ENCODE measurements at places on chromosomes 11 and 22.

GRCh38 chr22:23184764-23185113 is 4.4 kb downstream of the BCR start:
- DNase-seq = no peak

DNA sequence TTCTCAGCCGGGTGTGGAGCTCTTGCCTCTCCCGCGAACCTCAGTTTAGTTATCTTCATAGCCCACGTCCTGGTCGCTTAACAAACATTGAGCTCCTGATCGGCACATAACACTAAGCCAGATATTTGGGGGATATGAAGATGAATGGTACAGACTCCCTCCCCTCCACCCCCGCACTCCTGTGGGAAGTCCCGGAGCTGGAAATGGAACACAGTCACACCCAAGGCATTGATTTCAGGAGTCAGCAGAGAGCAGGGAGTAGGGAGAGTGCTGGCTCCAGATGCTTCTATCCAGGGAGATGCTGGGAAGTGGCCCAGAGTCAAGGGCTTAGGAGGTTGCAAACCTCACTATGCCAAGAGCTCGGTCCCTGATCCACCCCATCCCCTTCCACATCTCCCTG is 26.1 kb upstream of the CABP7 start:
- no peak for DNase-seq

- DNase-seq = no peak
Observed at GRCh38 chr22:35443790-35444684, 44.1 kb downstream of the MCM5 start.

DNA sequence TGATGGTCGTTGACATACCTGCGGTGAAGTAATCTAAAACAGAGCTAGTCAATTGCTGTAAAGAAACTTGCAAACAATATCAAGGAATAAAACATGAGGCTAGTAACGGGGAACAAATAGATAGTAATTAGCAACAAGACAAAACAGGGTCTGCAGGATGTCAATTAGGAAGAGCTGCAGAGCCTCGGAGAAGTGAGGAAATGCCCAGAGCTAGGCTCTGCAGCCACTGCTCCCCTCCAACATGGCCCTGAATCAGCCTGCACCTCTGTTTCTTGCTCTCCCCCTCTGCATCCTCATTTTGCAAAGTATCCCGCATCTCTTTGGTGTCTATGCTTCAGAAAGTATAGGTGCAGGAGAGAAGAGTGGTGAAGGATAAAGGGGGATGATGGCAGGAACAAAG is 507.4 kb upstream of the FAT3 start:
- DNase-seq = no peak

GRCh38 chr11:64661146-64661545 is 61.9 kb downstream of the NRXN2 start:
- no peak for DNase-seq

- no peak for DNase-seq
Observed at GRCh38 chr11:72222106-72222891, 2.3 kb upstream of the INPPL1 start.

- DNase-seq = no peak
Observed at GRCh38 chr11:2947744-2948143, 18.5 kb upstream of the PHLDA2 start.

DNA sequence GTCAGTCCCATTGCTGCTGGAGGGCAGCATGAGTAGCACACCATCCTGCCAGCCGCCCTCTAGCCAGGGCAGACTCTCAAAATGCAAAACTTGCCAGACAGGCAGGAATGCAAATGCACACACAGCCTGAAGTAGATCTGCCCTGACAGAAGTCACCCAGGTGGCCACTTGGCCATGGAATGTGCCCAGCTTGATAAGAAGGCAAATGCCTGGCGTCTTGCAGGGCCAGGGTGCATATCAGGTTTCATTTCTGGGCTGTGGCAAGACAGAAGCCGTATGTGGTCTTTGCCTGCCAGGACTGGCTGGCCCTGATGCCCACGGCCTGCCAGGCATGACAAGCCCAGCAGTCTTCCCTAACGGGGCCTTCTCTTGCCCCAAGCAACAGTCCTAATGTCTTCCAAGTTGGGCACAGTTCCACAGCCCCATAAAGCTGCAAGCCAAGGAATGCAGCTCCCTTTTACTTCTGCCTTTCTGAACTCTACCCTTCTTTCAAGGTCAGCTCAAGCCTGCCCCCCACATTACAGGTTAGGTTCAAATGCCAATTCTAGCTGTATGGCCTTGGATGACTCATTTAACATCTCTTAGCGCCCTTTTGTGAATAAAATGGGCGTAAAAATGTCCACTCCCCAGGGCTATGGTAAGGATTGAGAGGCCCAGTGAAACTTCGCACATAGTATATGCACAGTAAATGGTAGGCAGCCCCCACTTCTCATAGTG is 29.7 kb downstream of the POU2AF3 start:
- DNase-seq = no peak

GRCh38 chr22:48240148-48240934 is 1477.9 kb downstream of the TBC1D22A start:
- no peak for DNase-seq

GRCh38 chr22:48566741-48567140 is 1260.9 kb downstream of the BRD1 start:
- no peak for DNase-seq

- DNase-seq = no peak
Observed at GRCh38 chr22:47810505-47811500, 1048.4 kb downstream of the TBC1D22A start.

GRCh38 chr11:13271060-13271693 is 6.4 kb upstream of the BMAL1 start:
- no peak for DNase-seq

GRCh38 chr11:75565221-75565814 is 3.3 kb downstream of the SERPINH1 start:
- no peak for DNase-seq

DNA sequence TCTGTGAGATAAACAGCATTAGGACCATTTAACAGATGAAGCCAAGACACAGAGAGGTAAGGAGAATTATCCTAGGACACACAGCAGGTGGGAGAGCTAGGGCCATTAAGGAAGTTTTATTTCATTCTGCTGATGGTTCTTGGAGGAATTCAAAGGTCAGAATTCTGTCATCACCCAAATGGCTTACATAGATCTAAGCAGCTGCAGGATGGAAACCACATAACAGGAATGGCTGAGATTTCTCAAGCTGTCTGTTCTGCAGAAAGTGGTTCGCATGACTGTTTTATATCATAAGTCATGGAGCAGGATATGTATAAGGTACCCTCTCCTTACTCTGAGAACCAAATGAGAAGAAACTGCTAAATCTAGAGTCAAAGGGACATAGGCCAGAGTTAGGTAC is 163.2 kb upstream of the NARS2 start:
- no peak for DNase-seq

- DNase-seq = no peak
Observed at GRCh38 chr22:39814899-39815298, 78.7 kb downstream of the ENTHD1 start.

DNA sequence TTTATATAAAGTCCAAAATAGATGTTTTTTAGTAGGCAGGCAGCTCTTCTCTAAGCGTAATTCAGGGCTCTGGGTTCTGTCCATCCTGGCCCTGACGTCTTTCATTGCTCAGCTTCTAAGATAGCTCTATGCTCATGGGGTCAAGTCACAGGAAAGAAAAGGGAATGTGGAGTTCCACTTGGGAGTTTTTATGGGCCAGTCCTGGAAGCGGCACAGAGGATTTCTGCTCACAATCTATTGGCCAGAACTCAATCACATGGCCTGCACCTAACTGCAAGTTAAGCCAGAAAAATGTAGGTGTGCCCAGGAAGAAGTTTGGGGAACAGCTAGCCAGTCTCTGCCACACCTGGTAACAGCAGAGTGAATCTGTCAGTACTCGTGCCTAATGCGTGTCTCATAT is 7.4 kb upstream of the ZBTB16 start:
- DNase-seq = no peak

GRCh38 chr22:23398701-23399366 is 181.3 kb downstream of the IGLL1 start:
- DNase-seq = no peak

GRCh38 chr11:9662273-9662672 is 1.6 kb upstream of the SWAP70 start:
- no peak for DNase-seq

GRCh38 chr22:31339148-31339832 is 6.9 kb downstream of the PATZ1 start:
- no peak for DNase-seq

DNA sequence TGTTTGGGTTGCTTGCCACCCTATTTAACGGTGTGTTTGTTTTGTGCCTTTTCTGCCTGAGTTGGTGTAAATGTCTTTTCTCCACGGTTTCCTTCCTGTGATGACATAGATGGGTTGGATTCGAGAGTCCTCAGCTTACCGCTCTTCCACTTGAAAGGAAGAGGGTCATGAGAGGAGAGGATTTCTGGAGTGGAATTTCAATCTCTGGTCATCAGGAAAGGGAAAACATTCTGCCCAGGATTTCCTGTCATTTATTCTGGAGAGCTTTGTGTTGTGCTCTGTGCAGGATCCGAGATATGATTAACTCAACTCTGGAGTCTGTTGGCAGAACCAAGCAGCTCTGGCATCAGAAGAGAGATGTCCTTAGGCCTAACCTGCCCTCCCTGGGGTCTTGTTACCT is 605.2 kb downstream of the NTM start:
- no peak for DNase-seq

GRCh38 chr22:26724414-26724813 is 67.0 kb downstream of the MIAT start:
- no peak for DNase-seq

- no peak for DNase-seq
Observed at GRCh38 chr11:18277565-18278271, 11.7 kb downstream of the SAA1 start.

GRCh38 chr11:47393163-47394049 is 15.0 kb upstream of the SLC39A13 start:
- no peak for DNase-seq

DNA sequence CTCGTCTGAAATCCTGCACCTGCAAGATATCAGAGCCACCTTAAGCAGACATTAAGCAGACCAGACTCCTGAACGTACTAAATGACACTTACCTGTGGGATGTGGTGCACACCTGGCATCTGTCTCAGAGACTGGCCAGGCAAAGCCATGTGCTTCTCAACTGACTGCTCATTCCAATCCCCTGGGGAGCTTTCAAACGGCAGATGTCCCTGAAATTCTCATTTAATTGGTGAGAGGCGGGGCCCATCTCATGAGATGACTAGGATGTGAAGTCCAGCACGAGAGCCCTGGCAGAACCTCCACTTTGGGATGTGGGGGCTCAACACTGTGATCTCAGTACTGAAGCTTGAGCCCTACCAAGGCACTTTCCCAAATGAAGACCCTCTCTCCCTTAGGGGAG is 84.9 kb upstream of the HMGXB4 start:
- no peak for DNase-seq

GRCh38 chr11:10628508-10629236 is 60.2 kb upstream of the LYVE1 start:
- peak; percentile 63 for DNase-seq

DNA sequence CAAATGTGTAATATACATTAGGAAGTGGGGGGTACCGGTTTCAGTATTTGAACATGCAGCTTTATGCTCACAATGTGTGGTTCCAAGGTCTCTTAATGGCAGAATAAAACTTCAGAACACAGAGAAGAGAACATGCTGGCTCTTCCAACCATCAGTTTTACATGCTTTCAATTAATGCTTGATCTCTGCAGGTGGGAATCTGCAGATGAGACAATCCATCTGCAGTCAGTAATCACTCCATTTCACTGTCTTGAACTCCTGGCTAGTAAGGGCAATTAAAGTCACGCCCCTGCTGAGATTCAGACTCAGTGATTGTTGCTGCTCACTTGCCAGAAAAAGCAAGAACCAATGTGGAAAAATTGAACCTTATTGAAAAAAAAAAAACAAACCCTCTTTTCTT is 945.7 kb downstream of the DLG2 start:
- no peak for DNase-seq

- no peak for DNase-seq
Observed at GRCh38 chr22:21946262-21946925, 6.3 kb downstream of the PPM1F start.

DNA sequence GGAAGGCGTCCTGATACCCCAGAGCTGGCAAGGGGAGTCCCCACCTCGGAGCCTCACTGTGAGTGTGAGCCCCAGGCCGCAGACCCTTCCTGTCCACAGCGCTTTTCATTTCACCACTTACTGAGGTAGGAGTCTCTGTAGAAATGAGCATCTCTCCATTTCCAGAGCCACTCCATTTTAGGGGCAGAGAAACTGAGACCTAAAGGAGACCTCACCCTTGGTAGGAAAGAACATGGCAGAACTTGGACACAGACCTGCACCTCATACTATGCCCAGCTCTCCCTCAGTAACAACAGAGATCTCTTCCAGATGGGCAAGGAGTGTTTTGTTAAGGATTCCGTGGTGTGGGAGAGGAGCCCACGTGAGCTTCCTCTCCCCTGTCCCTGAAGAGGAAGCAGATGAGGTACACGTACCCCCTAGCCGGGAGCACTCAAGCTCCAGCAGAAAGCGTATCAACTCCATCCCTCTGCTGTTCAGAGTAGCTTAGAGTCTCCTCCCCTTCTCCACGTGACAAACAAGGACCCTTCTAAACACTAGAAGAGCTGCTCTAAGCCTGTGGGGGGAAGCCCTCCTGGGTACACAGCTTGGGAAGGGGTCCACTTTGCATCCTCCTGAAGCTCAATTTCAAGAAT is 532 bp upstream of the VSIG2 start:
- no peak for DNase-seq

GRCh38 chr11:34316347-34317035 is 41.3 kb downstream of the ABTB2 start:
- DNase-seq = no peak

GRCh38 chr11:125594958-125595357 is 2.3 kb downstream of the STT3A start:
- DNase-seq = no peak

- no peak for DNase-seq
Observed at GRCh38 chr11:11456866-11457265, 103.8 kb upstream of the CSNK2A3 start.

DNA sequence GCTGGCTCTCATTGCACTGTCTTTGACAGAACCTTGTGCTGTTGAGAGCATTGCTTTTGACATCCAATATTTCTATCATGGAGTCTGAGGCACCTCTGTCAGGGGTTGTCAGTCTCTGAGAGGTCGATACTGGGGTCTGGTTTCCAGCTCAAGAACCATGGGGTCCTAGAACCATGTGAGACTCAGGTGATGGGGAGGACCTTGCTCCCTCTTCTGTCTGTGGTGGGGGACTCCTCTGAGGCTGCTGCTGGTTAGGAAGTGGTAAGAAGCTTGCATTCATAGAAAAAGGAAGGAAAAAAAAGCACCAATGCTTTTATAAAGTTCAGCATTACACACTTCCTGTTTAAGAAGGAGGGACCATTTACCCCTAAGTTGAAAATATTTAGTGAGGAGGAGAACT is 91.8 kb upstream of the CD44 start:
- DNase-seq = peak; percentile 65

DNA sequence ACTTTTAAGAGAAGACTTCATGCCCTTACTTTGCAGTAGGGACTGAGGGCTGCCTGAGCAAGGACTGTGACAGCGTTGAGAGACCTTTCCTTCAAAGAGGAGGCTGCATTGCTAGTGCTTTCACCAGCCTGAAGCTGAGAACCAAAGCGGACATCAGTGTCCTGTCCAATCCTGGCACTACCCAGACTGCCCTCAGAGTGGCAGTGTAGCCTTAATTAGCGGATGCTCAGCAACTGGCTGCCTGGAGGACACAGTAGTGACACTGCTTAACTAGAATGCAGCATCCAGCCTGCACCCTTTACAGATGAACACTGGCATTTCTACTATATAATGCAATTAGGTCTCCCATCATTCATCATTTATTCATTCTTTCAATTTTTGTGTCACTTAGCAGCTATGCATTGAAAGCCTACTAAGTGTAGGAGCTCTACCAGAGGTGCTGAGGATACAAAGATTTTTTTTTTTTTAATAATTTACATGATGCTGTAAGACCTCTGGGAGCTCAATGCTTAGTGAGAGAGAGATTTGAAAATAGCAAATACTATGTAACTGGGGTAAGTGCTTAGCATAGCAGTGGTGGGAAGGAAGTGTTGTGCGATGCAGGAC is 36.9 kb upstream of the SLC36A4 start:
- DNase-seq = peak; percentile 70
